Spinal cord (tissue), 10 donors: ENCODE measurements at places on chromosomes 12 and 14.

GRCh38 chr14:60963761-60964160, 17.1 kb downstream of the TRMT5 start:
- no peak for DNase-seq

- DNase-seq = no peak
Observed at GRCh38 chr14:31300296-31300695, 92.7 kb upstream of the HECTD1 start.

DNA sequence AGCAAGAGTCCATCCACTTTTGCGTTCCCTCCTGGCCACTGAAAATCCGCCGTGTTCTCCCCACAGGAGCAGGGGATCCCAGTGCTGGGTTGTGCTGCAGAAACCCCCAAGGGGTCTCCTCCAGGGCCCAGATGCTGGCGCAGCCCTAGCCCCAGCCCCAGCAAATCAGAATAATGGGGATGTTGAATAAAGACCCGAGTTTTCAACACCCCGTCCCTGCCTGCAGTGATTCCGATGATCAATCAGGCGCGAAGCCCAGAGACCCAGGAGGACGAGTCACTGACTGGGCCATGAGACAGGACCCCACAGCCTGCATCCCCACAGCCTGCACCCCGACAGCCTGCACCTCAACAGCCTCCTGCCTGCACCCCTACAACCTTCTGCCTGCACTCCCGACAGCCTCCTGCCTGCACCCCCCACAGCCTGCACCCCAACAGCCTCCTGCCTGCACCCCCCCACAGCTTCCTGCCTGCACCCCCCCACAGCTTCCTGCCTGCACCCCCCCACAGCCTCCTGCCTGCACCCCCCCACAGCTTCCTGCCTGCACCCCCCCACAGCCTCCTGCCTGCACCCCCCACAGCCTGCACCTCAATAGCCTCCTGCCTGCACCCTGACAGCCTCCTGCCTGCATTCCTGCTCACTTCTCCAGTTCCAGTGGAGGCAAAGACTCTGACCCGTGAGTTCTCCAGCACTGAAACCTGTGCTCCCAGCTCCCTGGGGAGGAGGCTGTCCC, 37.2 kb downstream of the TNFAIP2 start:
- no peak for DNase-seq

DNA sequence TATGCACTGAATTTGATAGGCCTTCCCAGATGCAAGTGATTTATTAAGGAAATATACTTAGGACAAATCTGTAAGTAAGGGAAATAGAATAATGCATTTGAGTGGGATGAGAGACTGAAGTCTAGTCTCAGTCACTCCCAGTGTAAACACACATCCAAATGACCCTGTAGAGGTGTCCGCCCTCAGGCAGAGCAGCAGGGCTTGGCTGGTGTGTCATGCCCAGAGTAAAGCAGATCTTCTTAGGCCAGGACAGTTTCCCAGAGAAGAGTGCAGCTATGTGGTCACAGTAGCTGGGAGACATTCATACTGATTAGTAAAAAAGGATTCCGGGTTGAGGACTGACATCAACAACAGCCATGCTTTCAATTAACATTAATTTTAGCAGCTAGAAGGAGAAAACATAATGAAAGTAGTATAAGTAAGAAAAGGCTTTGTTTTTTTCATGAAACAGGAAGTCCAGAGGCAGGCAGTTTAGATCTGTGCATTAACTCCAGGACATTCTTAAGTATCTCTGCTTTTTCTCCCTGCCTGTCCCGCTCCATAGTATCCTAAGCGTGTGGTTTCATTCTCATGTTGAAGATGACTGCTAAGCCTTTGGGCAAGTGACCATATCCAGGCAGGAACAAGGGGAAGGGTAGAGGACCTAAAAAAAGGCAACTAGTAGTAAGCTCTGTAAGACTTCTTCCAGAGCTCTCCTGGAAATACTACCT, 35.7 kb downstream of the CNTN1 start:
- DNase-seq = no peak

GRCh38 chr12:132284071-132284826, 45.1 kb downstream of the GALNT9 start:
- no peak for DNase-seq
